ENCODE measurements at places on chromosomes 4 and X.

GRCh38 chr4:184787766-184788503 is 37.8 kb downstream of the ACSL1 start:
- DNase-seq: no peak

GRCh38 chr4:7186031-7186430 is 6.3 kb upstream of the SORCS2 start:
- DNase-seq: no peak

DNA sequence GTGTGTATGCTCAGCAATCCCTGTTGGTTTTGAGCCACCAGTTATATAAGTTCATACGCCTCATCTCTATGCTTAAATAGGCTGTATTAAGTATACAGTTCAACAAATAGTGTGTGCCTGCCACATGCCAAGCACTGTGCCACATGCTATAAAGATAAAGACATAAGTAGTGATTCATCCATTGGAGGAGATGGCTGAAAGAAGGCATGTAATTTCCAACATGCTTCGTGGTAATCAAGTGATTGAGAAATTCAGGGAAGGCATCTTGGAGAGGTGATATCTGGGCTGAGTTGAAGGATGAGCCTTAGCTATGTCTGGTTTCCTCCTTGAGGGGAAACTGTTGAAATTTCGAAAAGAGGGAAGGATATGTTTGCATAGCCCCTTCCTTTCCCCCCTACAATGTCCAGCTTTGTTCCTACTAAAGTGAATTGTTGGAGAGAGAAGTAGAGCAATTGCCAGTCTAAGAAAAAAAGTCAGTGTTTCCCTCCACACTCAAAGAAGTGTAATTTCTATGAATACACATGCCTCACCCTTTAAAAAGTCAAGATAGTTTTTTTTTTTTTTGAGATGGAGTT is 96.5 kb downstream of the ARHGAP10 start:
- no peak for DNase-seq

- DNase-seq: no peak
Observed at GRCh38 chr4:138727731-138728130, 287.9 kb upstream of the NOCT start.

GRCh38 chr4:180189666-180190065 is 2053.5 kb upstream of the TENM3 start:
- DNase-seq: no peak

All from NCI-H2029 treated with DMSO at 0.1 percent for 48 hours (cell line).